NCI-H774 (cell line): ENCODE measurements at places on chromosomes 13 and 19.

DNA sequence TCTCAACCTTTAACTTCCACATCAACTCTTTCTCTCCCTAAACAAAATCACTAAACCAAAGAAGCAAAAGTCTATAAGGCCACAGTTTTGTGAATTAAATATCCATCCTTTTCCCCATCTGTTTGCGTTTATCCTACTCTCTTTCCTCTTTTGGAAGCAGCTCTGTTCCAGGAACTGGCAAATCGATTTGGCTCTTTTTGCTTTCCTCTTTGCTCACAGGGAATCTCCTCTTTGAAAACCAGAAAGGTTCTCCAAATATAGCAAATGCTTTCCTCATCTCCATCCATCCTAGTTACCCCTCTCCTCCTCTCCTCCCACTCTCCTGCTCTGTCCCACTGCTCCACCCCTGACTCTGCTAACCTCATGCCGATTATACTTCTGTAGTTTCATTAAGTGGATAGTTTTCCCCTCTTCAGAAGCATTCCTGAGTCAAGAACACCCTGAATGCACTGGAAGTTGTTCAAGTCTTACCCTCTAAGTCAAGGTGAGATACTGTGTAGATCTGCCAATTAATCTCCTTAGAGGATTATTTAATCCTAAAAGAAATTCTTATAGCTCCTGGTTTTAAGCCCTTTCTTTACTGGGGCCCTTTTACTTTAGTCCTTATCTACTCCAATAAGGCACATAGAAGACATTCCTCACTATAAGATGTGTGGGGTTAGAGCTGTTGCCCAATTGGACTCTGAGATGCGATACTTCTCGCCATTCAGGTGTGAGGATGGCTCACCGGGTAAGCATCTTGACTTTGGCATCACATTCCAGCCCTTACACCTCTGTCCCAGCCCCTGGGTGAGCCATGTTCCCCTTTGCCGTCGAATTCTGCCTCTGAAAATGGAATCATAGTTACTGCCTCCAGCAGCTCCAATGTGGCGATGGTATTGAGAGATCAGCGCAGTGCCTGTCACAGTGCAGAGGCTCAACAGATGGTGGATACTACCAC is 67.6 kb downstream of the COL4A2 start:
- no peak for DNase-seq

DNA sequence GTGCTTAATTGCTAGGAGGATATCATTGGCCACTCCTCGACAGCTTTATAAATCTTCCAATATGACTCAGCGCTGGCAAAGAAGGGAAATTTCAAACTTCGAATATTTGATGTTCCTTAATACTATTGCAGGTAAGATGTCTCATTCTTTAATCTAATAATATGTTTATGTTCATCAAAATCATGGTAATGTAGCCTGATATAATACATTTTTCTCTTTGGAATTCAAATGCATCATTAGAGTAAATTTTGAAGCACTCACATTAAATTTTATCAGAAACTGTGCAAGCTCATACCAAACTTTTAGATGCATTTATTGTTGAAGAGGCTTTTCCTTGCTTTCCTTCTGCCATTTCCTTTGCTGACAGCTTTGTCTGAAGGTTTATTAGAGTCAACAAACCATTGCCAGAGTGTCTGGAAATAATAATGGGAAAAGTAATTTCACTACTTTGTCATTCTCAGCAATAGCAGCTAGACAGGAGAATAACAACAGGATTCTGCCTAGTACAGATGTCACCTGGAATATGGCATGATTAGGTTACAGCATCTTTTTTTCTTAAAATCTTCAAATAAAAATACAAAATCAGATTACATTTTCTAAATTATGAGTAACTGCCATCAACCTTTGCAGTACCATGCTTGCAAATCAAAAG is 78.6 kb upstream of the MAB21L1 start:
- no peak for DNase-seq

DNA sequence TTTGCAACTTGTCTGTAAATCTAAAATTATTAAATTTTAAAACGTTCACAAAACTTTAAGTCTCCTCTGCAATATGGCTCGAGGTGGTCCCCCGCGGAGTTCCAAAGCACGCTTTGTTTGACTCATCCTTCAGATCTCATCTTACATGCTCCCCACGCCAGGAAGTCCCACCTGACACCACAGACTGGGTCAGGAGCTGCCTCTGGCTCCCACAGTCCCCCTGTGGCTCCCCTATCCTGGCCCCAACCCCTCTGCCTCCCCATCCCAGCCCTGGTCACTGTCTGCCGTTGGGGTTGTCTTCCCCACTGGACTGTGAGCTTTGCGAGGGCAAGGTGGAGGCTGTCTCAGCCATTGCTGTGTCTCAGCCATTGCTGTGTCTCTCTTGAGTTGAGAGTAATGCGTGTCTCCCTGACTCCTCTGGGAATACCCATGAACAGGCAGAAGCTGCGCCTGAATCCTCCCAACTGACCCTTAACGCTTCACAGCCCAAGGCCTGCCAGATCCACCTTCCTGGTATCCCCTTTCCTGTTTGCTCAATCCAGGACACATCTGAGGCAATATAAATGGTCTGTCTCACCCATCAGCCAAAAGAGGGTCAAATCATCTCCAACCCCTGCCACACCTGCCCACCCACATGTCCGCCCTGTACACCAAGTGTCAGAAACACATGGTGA is 15.9 kb downstream of the DYRK1B start:
- DNase-seq = no peak

- no peak for DNase-seq
These were observed 43.3 kb downstream of the EPS15L1 start for GRCh38 chr19:16428372-16429036.

GRCh38 chr19:5489551-5489950 is 34.3 kb downstream of the ZNRF4 start:
- no peak for DNase-seq

- DNase-seq = no peak
These were observed 79.7 kb downstream of the STARD13 start for GRCh38 chr13:33205804-33206221.

- DNase-seq = no peak
These were observed 403.0 kb downstream of the LMO7 start for GRCh38 chr13:76038920-76039716.

- DNase-seq = no peak
These were observed 75.1 kb downstream of the GNG7 start for GRCh38 chr19:2627319-2627829.
